ENCODE measurements at places on chromosomes 3 and 15.

GRCh38 chr3:56173601-56174000 lies 294.7 kb downstream of the ERC2 start:
- no peak for DNase-seq

DNA sequence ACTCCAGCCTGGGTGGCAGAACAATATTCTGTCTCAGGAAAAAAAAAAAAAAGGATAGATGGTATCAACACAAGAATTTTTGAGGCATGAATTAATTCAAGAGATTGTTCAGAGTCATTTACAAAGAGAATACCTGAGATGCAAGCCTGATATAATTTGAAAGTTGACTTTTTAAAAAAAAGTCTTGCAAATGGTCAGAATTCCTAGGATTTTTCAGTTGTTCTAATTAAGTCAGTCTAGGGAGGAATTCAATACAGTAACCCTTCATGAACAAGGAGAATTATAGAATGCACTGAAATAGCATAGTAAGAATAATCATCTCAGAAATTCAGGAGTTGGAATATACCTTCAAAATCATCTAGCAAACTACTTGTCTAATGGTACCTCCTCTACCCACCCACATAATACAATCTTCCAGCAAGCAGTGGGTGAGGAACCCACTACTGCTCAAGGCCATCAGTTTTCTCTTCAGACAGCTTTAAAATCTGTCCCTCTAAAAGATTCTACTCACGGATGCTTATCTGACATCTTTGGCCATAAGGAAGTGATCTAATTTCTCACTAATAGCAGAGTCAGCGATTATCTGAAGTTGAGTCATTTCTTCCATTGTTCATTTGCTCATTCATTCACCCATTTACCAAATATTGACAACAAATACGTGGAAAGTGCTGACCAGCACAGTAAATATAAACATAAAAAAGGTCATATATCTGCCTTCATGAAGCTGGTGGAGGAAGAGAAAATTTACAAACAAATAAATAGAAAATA lies 159.6 kb downstream of the GREM1 start:
- no peak for DNase-seq

DNA sequence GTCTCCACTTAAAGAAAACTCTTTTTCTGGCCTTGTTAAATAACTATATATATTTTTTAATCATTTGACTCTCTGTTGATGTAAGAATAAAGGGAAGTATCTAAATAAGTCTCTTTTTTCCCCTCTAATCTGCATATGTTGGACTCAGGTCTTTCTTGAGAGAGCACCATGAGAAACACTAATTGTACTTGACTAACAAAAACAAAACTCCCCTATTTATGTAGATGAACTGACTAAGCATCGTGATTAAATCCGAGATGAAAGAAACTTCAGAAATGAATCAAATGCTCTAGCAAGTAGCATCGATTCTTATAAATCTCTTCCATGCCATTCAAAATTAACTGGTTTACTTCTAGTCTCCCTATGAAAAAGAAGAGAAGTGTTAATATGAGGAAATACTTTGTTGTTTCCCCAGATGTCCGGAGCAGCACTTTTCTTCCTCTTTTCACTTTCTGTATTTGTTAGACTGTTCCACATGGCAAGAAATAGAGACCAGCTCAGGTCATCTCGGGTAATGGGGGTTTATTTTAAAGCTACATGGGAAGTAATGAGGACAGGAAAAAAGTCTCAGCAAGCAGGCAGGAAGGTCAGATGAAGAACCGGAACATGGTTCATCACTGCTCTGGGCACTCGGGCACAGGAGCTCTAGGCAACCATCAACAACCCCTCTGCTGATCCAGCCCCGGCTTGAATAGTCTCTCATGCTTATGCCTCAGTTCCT lies 288.3 kb downstream of the CNTN6 start:
- no peak for DNase-seq

DNA sequence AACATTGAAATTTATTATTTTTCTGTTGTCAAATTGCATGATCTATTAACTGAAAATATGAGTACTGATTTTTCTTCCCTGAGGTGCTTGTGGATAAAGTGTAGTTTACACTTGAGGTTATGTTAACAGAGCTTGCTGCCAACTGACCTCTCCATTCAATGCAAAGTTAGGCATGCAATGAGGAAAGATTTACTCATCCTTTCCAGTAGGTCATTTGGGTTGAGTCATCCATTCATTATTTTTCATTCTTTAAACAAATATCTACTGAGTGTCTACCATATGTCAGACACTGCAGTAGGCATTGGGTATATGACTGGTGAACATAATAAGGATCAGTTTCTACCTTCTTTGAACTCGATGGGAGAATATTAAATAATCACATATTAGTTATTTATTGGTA lies 604.1 kb downstream of the EDEM1 start:
- no peak for DNase-seq

- DNase-seq, result no peak
Measured at GRCh38 chr3:191944835-191945234, 483.9 kb downstream of the PYDC2 start.

- DNase-seq, result no peak
Measured at GRCh38 chr3:184336547-184337398, 627 bp upstream of the FAM131A start.

GRCh38 chr15:69114331-69114928 lies 46.0 kb upstream of the GLCE start:
- DNase-seq, result no peak

- no peak for DNase-seq
Measured at GRCh38 chr15:68584756-68585573, 6.2 kb downstream of the CORO2B start.

- DNase-seq, result no peak
Measured at GRCh38 chr3:81094986-81095385, 666.5 kb downstream of the GBE1 start.

DNA sequence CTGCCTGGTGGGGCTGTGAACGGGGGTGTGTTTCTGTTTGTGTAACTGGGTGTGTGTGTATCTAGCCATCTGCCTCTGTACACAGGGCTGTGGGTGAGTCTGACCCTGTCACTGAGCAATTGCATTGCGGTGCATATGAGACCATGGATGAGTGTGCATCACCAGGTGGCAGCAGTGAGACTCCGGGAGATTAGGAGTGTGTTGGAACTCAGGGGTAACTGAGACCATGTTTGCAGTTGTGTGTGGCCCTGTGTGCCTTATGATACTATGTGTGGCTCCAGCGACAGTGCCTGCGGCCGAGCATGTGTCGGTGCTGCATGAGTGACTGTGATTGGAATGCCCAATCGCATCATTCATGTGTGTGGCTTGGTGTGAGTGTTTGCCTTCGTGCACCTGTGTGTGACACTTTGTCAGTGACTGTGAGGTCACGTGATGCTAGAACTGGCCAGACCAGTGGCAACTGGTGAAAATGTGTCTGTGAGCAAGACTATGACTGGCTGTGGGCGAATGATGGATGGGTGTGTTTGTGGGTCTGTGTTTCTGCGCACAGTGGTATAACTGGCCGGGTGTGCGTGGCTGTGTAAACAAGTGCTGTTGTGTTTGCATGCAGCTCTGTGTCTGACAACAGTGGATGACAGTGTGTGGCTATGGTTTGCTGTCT lies 14.0 kb downstream of the VILL start:
- peak; percentile 68 for DNase-seq

GRCh38 chr3:160771811-160772459 lies 15.9 kb downstream of the PPM1L start:
- no peak for DNase-seq

- no peak for DNase-seq
Measured at GRCh38 chr3:134083626-134084241, 54.0 kb upstream of the SLCO2A1 start.

DNA sequence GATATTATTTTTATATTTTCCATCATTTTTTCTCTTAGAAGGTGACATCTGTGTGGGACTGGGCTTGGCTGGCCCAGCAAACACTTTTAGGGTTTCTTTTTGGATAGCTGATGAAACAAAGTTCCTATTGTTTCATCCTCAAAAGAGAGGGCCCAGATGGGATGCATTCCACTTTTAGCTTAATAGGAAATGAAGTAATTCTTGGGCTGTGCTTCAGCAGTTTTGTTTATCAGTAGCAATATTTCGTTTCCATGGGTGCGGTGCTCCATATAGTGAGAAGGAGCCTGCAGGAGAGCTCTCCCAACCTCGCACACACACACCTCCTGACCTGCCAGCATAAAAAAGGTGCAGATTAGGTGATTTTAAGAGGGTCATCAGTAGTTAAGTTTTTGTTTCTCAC lies 147.5 kb downstream of the AKAP13 start:
- no peak for DNase-seq

GRCh38 chr15:69025320-69025719 lies 10.8 kb downstream of the NOX5 start:
- DNase-seq, result no peak

DNA sequence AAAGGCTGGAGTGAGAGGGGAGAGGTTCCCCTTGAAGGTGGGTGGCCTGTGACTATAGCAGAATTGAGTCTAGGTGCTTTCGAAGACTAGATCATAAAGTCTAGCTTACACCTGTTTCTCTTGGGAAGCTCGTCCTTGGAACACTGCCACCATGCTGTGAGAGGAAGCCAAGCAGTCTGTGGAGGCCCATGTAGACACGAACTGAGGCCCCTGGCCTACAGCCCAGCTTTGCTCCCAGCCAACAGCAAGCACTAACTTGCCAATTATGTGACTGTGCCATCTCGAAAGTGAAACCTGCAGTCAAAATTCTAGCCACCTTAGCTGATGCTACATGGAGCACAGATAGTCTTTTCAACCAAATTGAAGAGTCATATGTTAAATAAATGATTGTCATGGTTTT lies 190.5 kb upstream of the NECTIN3 start:
- DNase-seq, result no peak

- DNase-seq, result peak; percentile 68
Measured at GRCh38 chr15:60006203-60006862, 2.2 kb downstream of the FOXB1 start.

- peak; percentile 85 for DNase-seq
Measured at GRCh38 chr3:12967606-12968351, 105.5 kb downstream of the IQSEC1 start.

DNA sequence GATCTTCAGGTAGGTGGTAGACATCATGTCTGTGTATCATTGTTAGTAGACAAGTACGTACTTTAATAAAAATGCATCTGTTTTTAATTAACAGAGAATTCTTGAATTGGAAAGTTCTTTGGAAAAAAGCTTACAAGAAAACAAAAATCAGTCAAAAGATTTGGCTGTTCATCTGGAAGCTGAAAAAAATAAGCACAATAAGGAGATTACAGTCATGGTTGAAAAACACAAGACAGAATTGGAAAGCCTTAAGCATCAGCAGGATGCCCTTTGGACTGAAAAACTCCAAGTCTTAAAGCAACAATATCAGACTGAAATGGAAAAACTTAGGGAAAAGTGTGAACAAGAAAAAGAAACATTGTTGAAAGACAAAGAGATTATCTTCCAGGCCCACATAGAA lies 149.1 kb upstream of the LRRFIP2 start:
- no peak for DNase-seq

GRCh38 chr3:55899887-55900286 lies 412.8 kb upstream of the WNT5A start:
- DNase-seq, result no peak

DNA sequence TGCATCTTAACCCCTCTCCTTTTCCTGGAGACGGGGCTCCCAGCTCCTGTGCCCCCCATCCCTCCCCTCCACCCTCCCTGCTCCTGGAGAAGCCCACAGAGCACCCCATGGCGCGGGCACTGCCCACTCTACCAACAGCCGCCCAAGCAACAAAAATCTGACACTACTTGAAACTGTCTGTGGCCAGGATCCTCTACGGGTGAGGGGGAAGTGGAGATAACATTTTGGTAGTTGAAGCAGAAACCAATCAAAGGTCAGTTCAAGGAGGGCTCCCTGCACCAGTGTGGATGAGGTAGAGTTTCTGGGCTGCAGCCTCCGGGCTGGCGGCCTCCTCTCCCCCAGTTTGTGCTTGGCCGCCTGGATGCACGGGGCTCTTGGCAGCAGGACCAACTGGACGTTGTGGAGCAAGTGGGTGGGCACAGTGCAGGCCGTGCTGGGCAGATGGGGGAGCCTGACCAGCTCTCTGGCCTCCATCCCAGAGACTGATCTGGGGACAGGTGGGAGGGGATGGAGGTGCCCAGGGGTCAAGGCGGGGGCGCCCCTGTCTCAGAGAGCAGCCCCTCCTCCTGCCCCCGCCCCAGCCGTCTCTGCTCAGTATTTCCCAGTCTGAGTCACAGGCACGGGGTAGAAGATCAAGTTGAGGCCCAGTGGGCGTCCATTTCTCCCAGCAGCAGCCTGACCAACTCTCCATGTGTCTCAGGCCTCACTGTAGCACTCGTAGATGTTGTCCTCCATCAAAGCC lies 12.8 kb downstream of the H1-8 start:
- no peak for DNase-seq

GRCh38 chr15:67100801-67101581 lies 35.6 kb downstream of the SMAD3 start:
- DNase-seq, result no peak

GRCh38 chr3:193347521-193348501 lies 30.7 kb downstream of the ATP13A5 start:
- DNase-seq, result no peak

GRCh38 chr15:64107337-64107736 lies 11.6 kb downstream of the SNX1 start:
- no peak for DNase-seq

DNA sequence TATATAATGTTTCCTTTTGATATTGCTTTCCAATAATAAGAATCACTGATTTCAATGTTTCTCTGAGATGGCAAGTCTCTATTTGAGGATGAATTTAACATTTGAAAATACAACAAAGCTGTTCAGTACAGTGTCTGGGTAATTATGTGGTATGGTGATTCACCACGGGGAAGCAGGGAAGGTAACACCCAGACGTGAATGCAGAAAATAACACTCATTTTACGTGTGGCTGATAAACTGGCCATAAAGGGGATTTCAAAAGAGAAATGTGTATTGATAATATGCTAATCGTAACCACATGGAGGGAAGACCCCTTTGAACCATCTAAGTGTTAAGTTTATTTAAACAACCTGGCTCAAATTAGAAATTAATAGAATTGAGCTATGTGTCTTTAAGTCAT lies 344.6 kb downstream of the GRM7 start:
- DNase-seq, result no peak

DNA sequence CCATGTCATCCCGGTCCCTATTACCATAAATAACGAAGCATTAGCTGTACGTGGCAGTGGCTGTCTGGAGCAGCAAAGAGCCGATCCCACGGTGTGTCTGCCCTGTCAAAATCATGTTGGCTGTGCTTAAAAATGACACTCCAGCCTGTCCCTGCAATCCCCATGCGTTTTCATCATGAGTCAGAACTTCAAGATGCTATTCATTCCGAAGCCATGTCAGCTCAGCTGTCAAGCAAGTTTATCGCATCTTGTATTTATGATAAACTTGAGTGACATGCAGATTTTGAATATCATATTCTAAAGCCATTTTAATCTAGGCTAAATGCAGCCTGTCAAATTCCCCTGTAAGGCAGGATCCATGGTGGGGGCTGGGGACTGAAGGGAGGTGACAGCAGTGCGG lies 152.4 kb downstream of the TJP1 start:
- no peak for DNase-seq

- DNase-seq, result no peak
Measured at GRCh38 chr3:81354119-81354518, 407.3 kb downstream of the GBE1 start.

- DNase-seq, result no peak
Measured at GRCh38 chr15:73931441-73931840, 5.2 kb downstream of the LOXL1 start.

GRCh38 chr15:55546718-55547117 lies 38.7 kb upstream of the DNAAF4 start:
- DNase-seq, result no peak

- no peak for DNase-seq
Measured at GRCh38 chr3:50290161-50290641, 2.0 kb downstream of the IFRD2 start.

- DNase-seq, result no peak
Measured at GRCh38 chr3:87702600-87702999, 356.2 kb downstream of the CGGBP1 start.

Data from activated CD4-positive, alpha-beta T cell treated with anti-CD3 and anti-CD28 coated beads for 4 hours (primary cell).